Lower lobe of right lung (tissue), 2 donors: ENCODE measurements at places on chromosomes 4 and X.
A peak's percentile ranks its signal among the peaks of the same experiment; 100 is the strongest.

- no peak for DNase-seq
These were observed 433.9 kb upstream of the CPEB2 start for GRCh38 chr4:14568351-14568750.

- DNase-seq: no peak
These were observed 1163.2 kb downstream of the PCDH18 start for GRCh38 chr4:136369073-136369472.

- DNase-seq: no peak
These were observed 11.3 kb upstream of the CD99 start for GRCh38 chrX:2679534-2680485.

DNA sequence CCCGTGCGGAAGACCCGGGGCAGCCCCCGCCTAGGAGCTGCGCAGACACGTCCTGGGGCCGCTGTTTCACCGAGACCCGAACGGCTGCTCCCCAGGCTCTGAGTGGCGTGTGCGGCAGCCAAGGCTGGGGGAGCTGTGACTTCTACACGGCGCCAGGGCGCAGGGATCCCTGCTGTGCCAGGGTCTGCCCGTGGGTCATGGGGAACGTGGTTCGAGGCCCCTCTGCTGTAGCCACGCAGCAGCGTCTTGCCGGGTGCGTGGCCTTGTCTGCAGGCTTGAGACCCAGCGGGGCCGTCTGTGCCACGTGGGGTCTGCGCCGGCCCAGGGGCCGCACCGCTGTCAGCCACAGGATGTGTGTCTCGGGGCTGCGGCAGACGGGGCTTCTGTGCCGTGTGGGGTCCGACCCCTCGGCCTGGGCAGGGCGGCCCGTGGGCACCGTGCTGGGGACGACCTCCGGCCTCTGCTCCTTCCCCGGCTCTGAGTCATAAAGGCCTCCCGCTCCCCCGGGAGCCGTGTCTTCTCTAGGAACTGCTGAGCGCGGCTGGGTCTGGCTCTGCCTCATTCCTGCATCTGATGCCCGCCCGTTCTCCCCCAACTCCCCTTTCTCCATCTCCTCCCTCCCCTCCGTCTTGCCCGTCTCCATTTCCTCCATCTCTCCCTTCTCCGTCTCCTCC is 12.7 kb upstream of the GTPBP6 start:
- DNase-seq: peak; percentile 46

- no peak for DNase-seq
These were observed 457.5 kb upstream of the GRID2 start for GRCh38 chr4:91846233-91846632.

DNA sequence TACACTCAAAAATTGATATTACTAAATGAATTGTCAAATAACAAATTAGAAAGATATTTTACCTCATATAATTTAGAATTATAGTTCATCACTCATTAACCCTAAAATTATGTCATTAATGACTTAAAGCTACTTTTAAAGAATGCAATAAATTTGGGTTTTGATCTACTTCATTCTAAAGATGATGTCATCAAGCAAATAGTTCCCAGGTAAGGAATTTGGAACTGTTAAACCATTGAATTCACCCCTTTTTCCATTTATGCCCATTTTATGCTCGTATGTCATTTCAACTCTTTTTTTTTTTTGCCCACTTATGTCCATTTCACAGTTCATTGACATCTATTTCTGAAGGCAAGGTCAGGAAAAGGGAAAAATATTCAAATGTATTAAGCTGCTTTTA is 135.5 kb downstream of the TLL1 start:
- DNase-seq: no peak

- DNase-seq: no peak
These were observed 28.6 kb downstream of the TEX13A start for GRCh38 chrX:105191878-105192277.

- DNase-seq: no peak
These were observed 3.2 kb downstream of the MAPK10 start for GRCh38 chr4:86356425-86357210.

GRCh38 chrX:77119706-77120105 is 327.5 kb upstream of the FGF16 start:
- no peak for DNase-seq

GRCh38 chr4:143616771-143617170 is 83.7 kb downstream of the FREM3 start:
- DNase-seq: no peak

GRCh38 chrX:98646351-98646750 is 1762.6 kb downstream of the RPA4 start:
- DNase-seq: no peak

DNA sequence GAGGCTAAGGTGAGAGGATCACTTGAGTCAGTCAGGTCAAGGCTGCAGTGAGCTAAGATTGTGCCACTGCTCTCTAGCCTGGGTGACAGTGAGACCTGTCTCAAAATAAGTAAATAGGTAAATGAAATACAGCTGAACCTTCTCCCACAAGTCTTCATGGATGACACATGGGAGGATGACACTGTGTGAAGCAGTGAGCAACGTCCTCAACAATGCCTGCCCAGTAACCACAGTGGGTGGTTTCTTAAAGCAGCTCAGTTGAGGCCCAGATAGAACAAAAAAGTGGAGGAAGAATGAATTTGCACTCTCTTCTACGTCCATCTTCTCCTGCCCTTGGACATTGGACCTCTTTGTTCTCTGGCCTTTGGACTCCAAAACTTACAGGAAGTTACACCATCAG is 52.7 kb downstream of the MSX1 start:
- DNase-seq: no peak

GRCh38 chr4:186676531-186677161 is 47.0 kb downstream of the FAT1 start:
- no peak for DNase-seq

- no peak for DNase-seq
These were observed 58.4 kb downstream of the RXFP1 start for GRCh38 chr4:158580064-158580463.

DNA sequence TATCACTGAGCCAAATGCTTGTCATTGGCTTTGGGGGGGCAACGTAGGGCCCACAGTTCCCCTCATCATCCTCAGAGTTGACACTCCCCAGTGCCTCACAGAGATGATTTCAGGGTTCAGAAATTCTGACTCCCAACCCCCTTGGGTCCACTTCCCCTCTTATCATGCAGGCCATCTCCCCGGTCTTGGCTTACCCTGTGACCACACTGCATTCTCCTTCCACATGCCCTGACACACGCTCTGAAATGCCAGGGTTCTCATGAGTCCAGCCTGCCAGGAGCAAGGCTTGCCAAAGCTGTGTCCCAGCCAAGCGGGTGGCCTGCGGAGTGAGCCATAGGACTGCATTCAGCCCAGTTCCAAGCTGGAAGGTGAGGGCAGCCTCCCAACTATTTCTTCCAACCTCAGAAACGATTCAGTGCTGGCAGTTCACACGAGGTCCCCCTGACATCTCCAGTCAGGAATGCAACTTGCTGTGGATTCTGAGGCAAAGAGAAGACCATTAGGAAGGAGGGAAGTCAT is 101.2 kb downstream of the SMIM20 start:
- DNase-seq: no peak

GRCh38 chrX:70656304-70656703 is 211.7 kb downstream of the DLG3 start:
- no peak for DNase-seq

DNA sequence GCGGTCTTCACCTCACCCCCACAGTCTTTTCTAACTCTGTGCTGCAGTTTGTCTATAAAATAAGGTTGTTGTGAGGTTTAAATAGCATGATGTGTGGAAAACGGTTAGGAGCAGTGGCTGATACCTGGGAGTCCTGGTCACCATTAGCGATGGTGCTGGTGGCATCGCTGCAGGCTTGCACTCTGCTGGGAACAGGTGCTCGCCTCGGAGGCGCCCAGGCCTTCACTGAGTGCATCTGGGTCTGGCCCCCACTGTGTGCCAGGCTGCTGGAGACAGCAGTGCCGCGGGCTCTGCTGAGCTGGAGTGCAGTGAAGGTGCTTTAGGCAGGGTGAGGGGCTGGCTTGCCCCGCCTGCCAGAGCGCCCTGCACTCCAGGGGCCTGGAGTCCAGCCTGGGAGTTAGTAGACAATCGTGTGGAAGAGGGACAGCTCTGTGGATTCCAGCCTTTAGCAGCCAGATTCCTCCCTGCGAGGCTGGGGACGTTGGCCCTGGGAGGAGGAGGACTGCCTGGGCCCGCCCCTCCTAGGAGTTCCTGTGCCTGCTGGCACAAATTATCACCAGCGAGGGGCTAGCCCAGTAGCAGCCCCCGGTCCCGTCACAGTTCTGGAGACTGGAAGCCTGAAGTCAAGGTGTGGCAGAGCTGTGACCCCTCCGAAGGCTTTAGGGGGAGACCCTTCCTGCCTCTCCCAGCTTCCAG is 7.3 kb downstream of the RGS12 start:
- no peak for DNase-seq

DNA sequence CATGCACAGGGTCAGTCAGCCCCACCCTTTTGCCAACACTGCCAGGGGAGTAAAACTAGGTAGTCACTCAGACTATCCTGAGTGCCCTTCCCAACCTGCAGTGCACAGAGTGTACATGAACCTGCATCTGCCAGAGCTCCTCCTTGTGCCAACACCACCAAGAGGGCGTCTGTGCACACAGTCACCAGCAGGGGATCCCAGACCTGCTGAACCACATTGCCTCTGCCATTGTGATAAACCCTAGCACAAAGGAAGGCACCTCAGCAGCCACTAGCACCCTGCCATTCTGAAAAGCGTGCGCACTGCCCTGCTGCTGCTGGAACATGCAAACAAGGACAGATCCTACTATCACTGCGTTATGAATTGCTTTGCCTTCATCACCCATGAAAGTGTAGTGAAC is 247.8 kb upstream of the POU3F4 start:
- no peak for DNase-seq

DNA sequence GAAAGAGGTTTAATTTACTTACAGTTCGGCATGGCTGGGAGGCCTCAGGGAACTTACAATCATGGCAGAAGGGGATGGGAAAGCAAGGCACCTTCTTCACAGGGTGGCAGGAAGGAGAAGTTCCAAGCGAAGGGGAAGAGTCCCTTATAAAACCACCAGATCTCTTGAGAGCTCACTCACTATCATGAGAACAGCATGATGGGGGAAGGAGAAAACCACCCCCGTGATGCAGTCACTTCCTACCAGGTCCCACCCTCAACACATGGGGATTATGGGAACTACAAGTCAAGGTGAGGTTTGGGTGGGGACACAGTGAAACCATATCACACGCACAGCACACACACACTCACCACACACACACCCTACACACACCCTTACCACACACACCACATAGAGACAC is 104.3 kb downstream of the DCTD start:
- no peak for DNase-seq

GRCh38 chrX:116238567-116239255 is 68.2 kb downstream of the AGTR2 start:
- no peak for DNase-seq

DNA sequence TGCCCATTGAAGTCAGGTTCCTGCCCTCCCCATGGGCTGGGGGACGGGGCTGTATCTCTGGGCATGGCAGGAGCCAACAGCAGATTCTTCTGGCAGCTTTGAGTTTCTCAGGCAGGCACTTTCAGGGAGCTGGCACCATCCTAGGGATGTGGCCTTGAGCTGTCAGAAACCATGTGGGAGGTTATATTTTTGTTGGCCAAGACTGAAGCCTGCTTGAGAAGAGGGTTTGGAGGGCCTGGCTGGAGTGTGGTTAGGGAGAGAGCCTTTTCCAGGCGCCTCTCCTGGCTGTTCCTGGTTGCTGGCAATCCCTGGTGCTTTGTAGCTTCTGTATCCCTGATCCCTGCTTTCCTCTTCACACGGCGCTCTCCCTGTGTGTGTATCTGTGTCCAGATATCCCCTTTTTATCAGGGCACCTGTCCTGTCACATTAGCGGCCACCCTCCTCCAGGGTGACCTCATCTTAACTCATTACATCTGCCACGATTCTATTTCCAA is 30.6 kb upstream of the SORCS2 start:
- no peak for DNase-seq

GRCh38 chrX:71873459-71873833 is 37.2 kb upstream of the NHSL2 start:
- DNase-seq: no peak

DNA sequence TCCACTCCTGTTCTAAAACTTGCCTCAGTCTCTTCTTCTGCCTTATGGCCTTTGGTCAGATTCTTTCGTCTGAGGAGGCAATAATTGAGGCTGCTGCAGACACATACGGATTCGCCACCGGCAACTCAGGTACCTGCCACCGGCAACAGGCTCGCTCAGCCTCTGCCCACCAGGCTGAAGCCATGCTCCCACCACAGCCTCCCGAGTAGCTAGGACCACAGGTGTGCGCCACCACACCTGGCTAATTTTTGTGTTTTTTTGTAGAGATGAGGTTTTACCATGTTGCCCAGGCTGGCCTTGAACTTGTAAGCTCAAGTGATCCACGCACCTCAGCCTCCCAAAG is 26.6 kb downstream of the TNIP2 start:
- no peak for DNase-seq

DNA sequence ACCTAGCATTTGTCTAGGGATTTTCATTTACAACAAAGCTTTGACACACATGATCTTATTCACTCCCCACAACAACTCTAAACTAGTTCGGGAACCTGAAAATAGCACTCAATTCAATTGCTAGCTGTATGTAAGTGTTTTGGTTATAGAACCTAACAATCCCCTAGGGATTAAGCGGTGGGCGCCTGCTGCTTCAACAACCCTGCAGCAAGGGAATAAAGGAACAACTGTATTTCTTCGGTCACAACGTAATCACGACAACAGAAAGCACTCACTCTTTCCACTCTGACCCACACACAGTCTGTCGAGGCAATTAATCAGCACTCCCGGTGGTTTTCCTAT is 674 bp upstream of the DIAPH2 start:
- DNase-seq: no peak

DNA sequence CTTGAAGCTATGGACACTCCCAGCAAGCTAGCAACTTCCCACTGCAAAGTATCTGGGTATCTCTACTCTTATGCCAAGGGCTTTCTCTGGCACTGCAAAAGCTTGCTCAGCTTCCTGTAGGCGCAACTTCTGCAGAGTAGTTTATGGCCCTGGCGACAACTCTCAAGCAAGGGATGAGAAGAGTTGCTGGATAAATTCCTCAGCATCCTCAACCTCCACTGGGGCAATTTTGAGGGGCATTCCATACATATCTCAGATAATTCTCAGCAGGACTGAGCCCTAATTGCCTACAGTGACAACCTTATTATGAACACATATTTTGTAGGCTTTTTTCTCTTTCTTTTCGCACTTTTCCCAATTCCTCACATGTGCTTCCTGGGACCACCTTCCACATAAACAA is 31.2 kb upstream of the TAB3 start:
- no peak for DNase-seq

DNA sequence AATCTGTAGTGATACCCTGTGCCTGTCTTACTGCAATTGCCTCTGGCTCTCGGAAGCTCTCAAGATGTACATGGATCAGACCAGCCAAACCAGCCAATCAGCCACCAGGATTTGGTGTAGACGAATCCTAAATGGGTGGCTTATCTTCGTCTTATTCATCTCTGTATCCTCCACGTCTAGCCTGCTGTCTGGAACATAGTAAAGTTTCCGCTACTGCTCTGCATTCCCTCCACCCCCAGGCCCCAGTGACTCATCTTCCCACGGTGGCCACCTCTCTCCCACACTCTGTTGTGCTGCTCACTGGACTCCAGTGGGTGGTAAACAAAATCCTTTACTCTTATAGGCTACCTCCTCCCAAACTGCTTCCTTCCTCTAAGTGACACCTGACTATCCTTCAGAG is 37.8 kb downstream of the SEPTIN6 start:
- no peak for DNase-seq

- no peak for DNase-seq
These were observed 100.3 kb upstream of the FAT1 start for GRCh38 chr4:186823989-186824388.

- DNase-seq: no peak
These were observed 34.5 kb upstream of the RAB33B start for GRCh38 chr4:139419388-139419914.
